ENCODE measurements at places on chromosomes 12 and 14. TPM values are rescaled to one million over a fixed set of nuclear protein-coding genes. Genes with fewer than 3 reads are reported as not detected.
A peak's percentile ranks its signal among the peaks of the same experiment; 100 is the strongest.

- DNase-seq: no peak
These were observed 5.3 kb upstream of the PPP1R1A start for GRCh38 chr12:54593725-54594124.

- DNase-seq: no peak
These were observed 25.9 kb downstream of the TCHP start for GRCh38 chr12:109926016-109926415.

DNA sequence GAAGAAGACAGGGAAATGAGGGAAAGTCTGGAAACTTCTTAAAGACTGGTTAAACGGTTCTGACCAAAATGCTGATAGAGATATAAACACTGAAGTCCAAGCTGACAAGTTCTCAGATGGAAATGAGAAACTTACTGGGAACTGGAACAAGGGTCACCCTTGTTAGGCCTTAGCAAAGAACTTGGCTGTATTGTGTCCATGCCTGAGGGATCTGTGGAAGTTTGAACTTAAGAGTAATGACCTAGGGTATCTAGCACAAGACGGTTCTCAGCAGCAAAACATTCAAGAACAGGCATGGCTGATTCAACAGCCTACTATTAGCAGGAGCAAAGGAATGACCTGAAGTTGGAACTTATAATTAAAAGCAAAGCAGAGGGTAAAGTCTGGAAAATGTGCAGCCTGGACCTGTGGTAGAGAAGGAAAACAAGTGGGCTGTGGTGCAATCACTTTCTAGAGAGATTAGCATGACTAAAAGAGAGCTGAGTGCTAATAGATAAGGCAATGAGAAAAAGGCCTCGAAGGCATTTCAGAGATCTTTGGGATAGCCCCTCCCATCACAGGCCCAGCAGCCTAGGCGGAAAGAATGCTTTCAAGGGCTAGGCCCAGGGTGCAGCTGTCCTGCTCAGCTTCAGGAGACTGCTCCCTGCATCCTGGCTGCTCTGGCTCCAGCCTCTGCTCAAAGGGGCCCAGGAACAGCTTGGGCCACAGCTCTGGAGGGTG, 60.3 kb downstream of the ATP2B1 start:
- DNase-seq: no peak

- DNase-seq: no peak
These were observed 38.4 kb downstream of the EAPP start for GRCh38 chr14:34501004-34501580.

- no peak for DNase-seq
These were observed 775 bp upstream of the FAM186A start for GRCh38 chr12:50397117-50397650.

DNA sequence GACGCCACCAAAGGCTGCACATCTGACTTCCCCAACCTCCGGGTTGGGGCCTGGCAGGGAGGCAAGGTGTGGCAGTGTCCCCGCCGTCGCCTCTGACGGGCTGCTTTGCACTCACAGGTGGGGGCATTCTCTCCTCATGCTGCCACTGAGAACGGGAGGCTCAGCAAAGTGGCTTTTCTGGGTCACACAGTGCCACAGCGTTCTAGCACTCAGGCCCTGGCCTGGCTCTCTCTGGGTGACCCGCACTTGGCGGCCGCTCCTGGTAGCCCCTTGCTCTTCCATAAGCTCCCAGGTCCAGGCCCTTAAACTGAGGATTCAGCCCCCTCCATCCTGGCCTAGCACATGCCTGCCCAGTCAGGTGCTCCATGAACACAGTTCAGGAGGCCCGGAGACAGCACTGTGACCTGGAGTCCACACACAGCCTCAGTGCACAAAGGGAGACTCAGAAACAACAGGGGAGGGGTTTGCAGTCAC, 25.2 kb downstream of the SERPINA1 start:
- DNase-seq: no peak

- no peak for DNase-seq
These were observed 12.9 kb downstream of the BCL2L14 start for GRCh38 chr12:12083688-12084087.

The LHX5 gene
- not detected for total RNA-seq

The TAS2R9 gene
- total RNA-seq: not detected

- DNase-seq: no peak
These were observed at the start of gene ENDOU for GRCh38 chr12:47725091-47725772. TSS of gene ENDOU (minus strand) at chr12:47725490. CDS start at chr12:47725413, 77 bp downstream.

- peak; percentile 29 for DNase-seq
These were observed 16.6 kb downstream of the FBRSL1 start for GRCh38 chr12:132506328-132507160.

DNA sequence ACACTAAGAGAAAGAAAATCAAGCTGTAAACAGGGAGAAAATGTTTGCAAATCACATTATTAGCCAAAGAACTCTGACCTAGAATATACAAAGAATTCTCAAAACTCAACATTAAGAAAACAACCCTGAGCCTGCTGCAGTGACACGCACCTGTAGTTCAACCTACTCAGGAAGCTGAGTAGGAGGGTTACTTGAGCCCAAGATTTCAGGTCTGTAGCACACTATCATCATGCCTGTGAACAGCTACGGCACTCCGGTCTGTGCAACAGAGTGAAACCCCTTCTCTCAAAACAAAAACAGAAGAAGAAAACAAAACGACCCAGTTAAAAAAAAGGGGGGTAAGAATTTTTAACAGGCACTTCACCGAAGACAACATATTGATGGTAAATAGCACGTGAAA, 20.8 kb downstream of the SAV1 start:
- DNase-seq: no peak

The FRMD6 gene
- total RNA-seq: 0.65 TPM

GRCh38 chr14:105842105-105842504, 315.7 kb downstream of the TMEM121 start:
- DNase-seq: no peak

The RHOF gene
- total RNA-seq: 122 TPM

The TEAD4 gene
- not detected for total RNA-seq

DNA sequence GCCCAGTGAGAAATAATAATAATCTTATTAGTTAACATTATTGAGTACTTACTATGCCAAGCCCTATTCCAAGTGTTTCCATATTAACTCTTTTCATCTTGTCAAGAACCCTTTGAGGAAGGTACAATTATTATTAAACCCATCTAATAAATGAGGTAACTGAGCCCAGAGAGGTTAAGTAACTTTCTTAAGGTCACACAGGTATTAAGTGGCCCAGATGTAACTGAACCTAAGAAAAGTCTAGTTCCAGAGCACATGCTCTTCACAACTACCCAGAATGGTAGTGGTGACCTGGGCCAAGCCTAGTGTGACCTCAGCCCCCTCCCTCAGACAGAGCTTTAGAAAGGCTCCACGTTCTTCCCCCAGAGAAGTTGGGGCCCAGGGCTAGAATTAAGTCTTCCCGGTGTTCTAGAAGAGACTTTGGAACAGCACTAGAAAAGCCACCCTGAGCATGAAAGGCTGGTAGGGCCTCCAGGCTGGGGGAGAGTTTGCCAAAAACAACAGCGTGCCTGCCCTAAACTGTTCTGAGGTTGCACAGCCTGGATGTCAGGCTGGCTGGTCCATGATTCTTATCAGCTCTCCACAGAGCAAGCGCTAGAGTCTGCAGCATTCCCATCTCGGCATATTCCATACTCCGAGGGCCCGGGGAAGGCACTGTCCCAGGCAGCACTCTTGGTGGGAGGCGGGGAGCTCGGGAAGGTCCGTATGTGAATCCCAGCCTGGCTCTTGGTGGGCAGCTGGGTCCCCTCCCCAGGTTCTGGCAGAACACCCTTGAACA, 41.3 kb upstream of the CTDSP2 start:
- DNase-seq: no peak

GRCh38 chr12:62519043-62519442, 52.4 kb downstream of the MON2 start:
- no peak for DNase-seq
